Naive thymus-derived CD8-positive, alpha-beta T cell (primary cell): ENCODE measurements at places on chromosomes 12 and 14.

GRCh38 chr14:22497144-22497423 is 91.9 kb downstream of the DAD1 start:
- no peak for DNase-seq

- DNase-seq: no peak
These were observed 852.6 kb downstream of the VRK1 start for GRCh38 chr14:97649752-97650151.

- DNase-seq: no peak
These were observed 20.3 kb upstream of the ADGRD1 start for GRCh38 chr12:130933269-130933995.

GRCh38 chr14:66603945-66604344 is 96.0 kb downstream of the GPHN start:
- DNase-seq: no peak

GRCh38 chr14:91341751-91342154 is 75.9 kb downstream of the CCDC88C start:
- DNase-seq: no peak

GRCh38 chr14:69964841-69965240 is 85.6 kb downstream of the SMOC1 start:
- no peak for DNase-seq

DNA sequence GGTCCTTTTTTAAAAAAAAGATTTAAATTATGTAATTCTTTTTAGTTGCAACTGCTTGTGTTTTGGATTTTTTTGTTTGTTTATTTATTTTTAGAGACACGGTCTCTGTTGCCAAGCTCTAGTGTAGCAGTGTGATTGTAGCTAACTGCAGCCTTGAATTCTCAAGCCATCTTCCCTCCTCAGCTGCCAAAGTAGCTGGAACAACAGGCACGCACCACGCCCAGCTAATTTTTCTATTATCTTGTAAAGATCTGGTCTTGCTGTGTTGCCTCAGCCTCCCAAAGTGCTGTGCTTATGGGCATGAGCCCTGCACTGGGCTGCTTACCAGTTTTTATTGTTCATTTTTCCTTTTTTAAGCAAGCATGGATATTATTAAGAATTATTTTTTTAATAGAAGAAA is 10.6 kb upstream of the ART4 start:
- no peak for DNase-seq
